Thyroid gland (tissue), 4 donors: ENCODE measurements at places on chromosomes 6 and 20. TPM values are rescaled to one million over a fixed set of nuclear protein-coding genes. Genes with fewer than 3 reads are reported as not detected.

The AIF1 gene
- total RNA-seq, result 8.1 TPM

GRCh38 chr6:116012951-116013350, 47.7 kb downstream of the FRK start:
- no peaks in the 10 kb centered on the region for H3K36me3 ChIP-seq
- peaks cover 7% of the 10 kb centered on the region for H3K4me1 ChIP-seq
- DNase-seq, result no peak
- H3K4me3 ChIP-seq, result no peak overlapping the region
- H3K27me3 ChIP-seq, result no peaks in the 10 kb centered on the region

- H3K4me3 ChIP-seq, result no peak overlapping the region
- H3K36me3 ChIP-seq, result peaks cover 68% of the 10 kb centered on the region
Observed at GRCh38 chr20:34999021-34999451, 43.4 kb downstream of the MYH7B start.

DNA sequence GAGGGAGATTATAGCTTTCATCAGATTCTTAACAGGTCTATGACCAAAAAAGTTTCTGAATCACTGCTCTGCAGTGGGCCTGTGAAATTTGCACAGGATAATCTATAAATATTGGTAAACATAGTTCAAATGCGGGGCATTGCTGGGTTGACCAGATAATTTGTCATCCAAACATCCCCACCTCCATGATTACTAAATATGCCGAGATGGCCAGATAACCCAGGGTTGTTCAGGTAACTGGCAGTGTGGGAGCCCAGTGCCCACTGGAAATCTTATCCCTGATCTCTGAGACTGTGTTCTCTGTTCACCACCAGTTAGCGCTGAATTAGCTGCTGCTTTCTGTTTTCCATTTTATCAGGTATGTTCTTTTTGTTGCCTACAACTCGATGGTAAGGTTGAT, 21.4 kb downstream of the PTK7 start:
- H3K4me1 ChIP-seq, result peaks cover 41% of the 10 kb centered on the region
- H3K27me3 ChIP-seq, result no peaks in the 10 kb centered on the region
- peak overlapping the region; percentile 91 for H3K27ac ChIP-seq
- no peak for DNase-seq
- no peak overlapping the region for H3K4me3 ChIP-seq

- no peak overlapping the region for H3K4me3 ChIP-seq
- H3K27ac ChIP-seq, result no peak overlapping the region
- H3K27me3 ChIP-seq, result no peaks in the 10 kb centered on the region
- H3K4me1 ChIP-seq, result peaks cover under 1% of the 10 kb centered on the region
- H3K36me3 ChIP-seq, result no peaks in the 10 kb centered on the region
Observed at GRCh38 chr6:360764-361373, 30.7 kb upstream of the IRF4 start.

DNA sequence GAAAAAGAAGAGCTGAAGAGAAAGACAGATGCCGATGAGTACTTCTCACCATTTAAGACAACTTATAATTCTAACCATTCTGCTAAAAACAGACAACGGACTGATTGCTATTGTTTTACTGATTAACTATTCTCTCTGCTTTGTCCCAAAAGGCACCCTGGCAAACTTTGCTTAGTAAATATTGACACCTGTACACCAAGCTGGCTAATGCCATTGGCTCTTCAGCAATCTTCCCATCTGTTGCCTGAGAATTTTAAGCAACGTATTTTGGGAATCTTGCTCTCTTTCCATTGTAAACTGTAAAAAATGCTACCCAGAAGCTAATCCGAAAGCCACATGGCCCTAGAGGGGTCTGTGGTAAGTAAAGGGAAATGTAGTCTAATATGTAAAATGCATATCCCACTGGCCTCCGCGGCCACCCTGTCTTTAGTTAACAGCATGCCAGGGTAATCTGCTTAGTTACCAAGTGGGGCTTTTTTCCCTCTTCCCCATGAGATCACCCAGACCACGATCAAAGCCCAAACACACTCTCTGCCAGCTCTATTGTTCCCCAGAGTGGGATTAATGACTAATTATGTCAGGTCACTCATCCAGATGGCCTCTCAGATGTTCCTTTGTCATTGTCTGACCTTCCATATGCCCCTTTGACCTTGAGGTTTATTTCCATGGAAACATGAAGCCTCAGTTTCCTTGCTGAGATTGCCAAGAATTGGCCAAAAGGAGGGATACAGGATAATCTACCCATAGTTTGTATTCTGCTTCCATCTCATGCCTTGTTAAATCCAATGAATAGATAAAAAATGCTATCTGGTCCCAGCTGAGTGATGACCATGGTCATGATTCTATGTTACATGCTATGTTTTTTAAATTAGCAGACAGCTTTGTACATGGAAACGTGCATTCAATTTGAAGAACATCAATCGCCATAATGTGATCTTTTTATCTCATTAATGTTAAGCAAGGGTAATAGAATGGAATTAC, 216.4 kb upstream of the MCHR2 start:
- H3K4me3 ChIP-seq, result no peak overlapping the region
- no peaks in the 10 kb centered on the region for H3K36me3 ChIP-seq
- H3K4me1 ChIP-seq, result no peaks in the 10 kb centered on the region
- H3K27me3 ChIP-seq, result no peaks in the 10 kb centered on the region
- DNase-seq, result no peak
